Activated CD4-positive, alpha-beta T cell treated with anti-CD3 and anti-CD28 coated beads, Interleukin-2, amount 50 U/mL, for 1 hour (primary cell): ENCODE measurements at places on chromosomes 12 and 14.
A peak's percentile ranks its signal among the peaks of the same experiment; 100 is the strongest.

DNA sequence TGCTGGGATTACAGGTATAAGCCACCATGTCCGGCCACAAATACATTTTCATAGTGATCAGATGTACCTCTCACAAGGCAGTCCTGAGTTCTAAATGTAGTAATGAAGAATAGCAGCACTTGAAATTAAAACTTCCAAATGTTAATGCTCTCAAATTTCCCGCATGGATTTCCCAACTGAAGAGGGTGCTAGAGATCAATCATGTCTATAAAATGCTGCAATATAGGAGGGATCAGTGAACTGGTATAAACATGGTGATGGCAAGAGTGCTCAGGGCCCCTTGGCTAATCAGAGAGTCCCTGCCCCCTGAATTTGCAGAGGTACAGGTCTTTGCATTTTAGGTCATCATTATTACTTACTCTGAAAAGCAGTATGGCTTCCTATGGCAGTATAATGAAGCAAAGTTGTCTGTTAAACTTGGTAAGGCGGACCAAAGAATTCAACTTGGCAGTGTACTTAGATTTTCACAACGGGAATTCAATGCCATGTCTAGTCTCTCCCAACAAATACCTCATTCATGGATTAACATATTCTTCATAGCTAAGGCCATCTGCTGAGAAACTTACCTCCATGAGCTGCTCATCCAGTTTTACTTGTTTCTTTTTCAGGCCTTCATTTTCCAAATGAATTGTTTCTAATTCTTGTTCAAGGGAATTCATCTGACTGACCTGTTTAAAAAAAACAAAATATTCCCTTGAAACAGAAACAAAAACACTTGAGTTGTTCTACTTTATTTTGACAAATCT, 67.0 kb upstream of the SAV1 start:
- no peak for DNase-seq

DNA sequence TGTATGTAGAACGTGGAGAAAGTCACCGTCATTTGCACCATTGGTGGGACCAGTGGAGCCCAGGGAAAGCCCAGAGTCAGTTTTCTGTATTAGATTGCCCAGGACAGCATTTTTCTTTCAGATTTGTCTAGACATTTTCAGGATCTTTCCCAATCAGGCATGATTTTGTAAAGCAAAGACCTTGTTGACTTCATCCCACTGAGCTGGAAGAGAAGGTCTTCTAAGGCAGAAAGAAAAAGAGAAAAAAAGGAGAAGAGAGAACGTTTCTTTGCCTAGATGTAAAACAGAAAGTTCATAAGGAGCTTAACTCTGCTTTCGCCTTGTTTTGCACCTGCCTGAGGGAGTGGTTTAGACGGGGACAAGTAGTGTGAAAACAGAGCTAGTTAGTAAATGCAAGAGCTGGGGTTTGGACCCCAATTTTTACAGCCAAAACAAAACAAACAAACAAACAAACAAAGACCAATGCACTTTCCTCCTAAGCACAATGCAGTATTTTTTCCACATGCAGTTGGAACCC, 273.1 kb downstream of the ZFP36L1 start:
- no peak for DNase-seq

DNA sequence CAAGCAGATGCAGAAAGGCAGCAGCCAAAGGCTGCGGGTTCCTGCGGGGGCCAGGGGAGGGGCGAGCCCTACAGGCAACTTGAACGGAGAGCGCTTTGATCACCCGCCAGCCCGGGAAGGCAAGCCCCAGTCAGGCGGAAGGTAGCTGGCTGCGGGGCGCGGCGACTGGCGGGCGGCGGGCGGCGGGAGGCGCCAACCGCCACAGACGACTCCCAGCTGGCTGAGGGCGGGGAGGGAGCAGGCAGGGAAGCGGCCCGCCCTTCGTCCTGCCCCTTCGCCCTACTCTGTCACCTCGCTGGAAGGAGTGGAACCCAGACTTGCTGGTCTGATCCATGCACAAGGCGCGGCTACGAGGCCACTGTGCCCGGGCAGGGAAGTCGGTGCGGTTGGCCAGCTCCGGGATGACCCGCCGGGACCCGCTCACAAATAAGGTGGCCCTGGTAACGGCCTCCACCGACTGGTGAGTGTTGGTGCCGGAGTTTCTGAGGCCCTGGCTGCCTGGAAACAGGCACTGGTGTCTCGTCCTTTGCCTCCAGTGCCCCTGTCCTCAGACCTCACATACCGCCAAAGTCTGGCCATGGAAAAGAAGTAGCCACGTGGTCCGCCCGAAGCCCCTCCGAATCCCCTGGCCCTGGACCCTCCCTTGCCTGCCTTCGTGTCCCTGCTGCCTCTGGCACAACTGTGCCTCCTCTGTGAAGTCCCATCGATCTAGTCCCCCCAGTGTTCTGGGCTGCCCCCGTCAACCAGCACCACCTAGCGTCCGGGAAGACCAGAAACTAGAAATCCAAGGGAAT, 15.4 kb upstream of the CARMIL3 start:
- peak; percentile 55 for DNase-seq

- DNase-seq, result no peak
These were observed 2.2 kb upstream of the CSAD start for GRCh38 chr12:53182903-53183302.

GRCh38 chr12:98743362-98743953, 98.4 kb downstream of the APAF1 start:
- peak; percentile 22 for DNase-seq

- no peak for DNase-seq
These were observed 110.2 kb upstream of the GSC start for GRCh38 chr14:94880106-94880505.

- no peak for DNase-seq
These were observed 402.1 kb upstream of the MGAT4C start for GRCh38 chr12:86658303-86658702.

DNA sequence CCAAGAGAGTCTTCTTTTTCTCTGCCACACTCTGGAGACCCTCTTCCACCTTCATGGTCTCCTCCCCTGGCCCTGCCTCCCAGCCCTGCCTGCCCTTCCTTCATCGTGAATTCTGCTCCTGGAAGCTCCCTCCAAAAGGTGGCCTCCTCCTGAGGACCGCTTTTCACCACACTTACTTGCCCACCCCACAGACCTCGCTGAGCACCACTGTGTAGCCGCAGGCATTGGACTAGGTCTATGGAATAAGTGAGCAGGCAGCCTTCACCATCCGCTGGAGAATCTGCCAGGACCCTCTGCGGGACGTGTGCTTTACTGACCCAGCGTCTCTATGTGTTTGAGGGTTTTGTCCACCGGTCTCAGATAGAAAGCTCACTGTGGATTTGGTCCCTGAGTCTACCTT, 9.7 kb upstream of the KRT5 start:
- no peak for DNase-seq

DNA sequence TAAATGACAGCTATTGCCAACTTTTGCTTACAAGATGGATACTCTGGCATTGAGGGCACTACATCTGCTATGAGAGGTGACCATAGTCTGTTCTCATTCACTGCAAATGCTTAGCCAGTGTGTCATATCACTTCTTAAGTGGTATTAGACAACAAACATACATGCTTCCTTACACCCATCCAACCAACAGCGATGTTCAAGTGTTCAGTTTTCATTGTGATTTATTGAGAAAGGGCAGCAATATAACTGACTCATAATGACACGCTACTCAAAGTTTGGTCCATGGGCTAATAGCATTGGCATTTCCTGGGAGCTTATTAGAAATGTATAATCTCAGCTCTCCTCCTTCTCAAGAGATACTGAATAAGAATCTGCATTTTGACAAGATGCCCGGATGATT, 181.7 kb downstream of the NPAS3 start:
- DNase-seq, result no peak

- DNase-seq, result no peak
These were observed 3.0 kb downstream of the IFI27 start for GRCh38 chr14:94113490-94113889.
